T47D (cell line): ENCODE measurements at places on chromosomes 4 and X.

GRCh38 chrX:135425026-135425965, 3.6 kb downstream of the SMIM10L2A start:
- DNase-seq = no peak

GRCh38 chr4:66604192-66604591, 933.9 kb upstream of the EPHA5 start:
- no peak for DNase-seq

DNA sequence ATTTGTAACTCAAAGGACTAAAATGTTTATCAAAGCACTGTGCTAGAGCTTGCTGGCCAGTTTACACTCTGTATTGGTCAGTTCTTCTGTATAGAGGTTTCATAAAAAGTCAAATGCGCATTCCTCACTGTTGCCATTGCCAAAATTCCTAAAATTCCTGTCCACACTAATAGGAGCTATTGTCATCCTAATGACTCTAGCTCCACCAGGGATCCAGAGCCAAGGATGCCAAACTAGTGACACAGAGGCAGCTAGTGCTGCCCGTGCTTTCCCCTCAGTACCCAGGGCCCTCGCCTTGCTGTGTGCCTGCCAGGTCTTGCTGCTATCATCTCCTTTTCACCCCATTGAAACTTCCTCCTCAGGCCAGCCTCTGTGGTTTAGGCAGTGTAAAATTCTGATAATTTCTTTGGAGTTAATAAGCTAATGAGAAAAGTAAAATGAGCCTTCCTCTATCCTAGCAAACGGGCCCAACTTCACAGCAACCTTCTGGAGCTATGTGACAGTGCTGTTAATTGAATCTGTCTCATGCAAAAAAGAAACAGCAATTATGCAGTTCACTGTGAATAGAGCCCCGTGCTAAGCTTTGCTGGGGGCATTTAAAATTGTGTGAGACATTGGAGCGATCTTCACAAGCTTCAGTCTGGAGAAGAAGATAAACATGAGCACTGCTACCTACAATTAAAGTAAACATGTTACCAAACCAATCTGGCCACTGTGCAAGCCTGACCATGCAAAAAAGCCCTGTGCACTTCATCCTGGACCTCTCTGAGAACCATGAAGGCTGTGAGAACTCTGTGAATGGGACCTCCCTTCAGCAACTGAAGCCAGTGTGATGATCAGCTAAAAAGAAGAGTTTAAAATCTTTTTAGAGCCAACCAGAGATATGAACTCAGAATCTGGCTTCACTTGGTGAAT, 43.1 kb upstream of the FGF2 start:
- DNase-seq = peak; percentile 79

- no peak for DNase-seq
These were observed 28.2 kb upstream of the NEIL3 start for GRCh38 chr4:177281351-177281909.

DNA sequence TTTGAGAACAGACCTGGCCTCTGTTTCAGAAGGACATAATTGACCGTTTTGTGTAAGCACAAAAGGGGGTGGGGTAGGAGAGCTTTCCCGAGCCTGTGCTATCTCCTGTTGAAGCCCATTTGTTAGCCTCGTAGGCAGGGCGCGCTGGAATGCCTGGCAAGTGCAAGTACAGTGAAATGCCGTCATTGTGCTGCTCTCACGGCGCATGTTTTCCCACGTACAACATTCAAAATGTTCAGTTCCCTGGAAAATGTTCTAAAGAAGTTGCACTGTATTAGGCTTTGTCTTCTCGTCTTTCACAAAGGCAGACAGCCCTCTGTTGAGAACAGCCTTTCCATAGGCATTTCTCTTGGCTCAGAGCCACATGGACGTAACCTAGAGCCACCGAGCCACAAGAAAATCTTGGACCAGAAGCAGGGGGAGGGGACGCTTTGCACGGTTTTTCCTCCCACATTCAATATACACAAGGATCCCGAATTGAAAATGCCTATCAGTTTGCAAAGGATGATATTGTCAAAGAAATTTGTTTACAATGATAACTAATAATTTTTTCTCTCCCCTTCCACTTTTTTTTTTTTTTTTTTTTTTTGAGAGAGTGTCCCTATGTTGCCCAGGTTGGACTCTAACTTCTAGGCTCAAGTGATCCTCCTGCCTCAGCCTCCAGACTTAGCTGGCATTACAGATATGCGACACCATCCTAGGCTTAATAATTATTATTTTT, 54.6 kb upstream of the RAPGEF2 start:
- peak; percentile 9 for DNase-seq

GRCh38 chr4:113637363-113637762, 124.2 kb downstream of the CAMK2D start:
- DNase-seq = no peak

DNA sequence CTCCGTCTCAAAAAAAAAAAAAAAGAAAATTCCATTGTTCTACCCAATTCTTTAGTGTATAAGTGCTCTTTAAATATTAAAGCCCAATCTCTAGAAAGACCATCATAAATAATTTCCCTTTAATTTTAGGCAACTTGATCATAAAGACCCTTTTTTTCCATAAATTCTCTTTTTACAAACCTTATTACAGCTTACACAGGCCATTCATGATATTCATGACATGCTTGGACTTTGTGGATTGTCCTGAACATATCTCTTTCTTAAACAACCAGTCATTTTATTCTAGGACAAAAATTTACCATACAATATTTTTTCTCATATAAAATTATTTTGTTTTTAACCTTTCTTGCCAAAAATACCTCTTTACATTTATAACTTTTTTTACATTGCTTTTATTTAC, 30.5 kb downstream of the TLR8 start:
- no peak for DNase-seq

GRCh38 chrX:129695535-129695934, 40.8 kb upstream of the APLN start:
- no peak for DNase-seq

GRCh38 chrX:16718824-16719333, 533 bp upstream of the SYAP1 start:
- no peak for DNase-seq

GRCh38 chrX:22467571-22467970, 194.9 kb downstream of the CBLL2 start:
- DNase-seq = no peak

DNA sequence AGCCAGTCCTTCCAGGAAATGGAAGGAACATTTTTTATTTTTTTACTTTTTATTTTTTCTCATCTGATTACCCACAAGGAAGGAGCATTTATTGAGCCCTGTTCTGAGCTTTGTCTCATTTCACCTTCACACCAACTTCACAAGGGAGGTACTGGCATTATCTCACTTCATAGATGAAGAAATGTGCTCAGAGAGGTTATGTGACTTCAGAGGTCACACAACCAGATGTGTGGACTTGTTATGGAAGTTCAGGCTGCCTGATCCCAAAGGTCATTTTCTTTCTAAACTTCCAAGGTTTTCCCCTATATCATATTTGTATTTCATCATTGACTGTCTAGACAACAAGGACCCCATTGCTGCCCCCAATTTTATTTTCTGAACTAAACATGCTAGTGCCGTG, 160.3 kb downstream of the DCLK2 start:
- no peak for DNase-seq

GRCh38 chr4:10893395-10893794, 208.8 kb upstream of the CLNK start:
- DNase-seq = no peak

GRCh38 chr4:3366893-3367775, 74.3 kb downstream of the RGS12 start:
- no peak for DNase-seq

DNA sequence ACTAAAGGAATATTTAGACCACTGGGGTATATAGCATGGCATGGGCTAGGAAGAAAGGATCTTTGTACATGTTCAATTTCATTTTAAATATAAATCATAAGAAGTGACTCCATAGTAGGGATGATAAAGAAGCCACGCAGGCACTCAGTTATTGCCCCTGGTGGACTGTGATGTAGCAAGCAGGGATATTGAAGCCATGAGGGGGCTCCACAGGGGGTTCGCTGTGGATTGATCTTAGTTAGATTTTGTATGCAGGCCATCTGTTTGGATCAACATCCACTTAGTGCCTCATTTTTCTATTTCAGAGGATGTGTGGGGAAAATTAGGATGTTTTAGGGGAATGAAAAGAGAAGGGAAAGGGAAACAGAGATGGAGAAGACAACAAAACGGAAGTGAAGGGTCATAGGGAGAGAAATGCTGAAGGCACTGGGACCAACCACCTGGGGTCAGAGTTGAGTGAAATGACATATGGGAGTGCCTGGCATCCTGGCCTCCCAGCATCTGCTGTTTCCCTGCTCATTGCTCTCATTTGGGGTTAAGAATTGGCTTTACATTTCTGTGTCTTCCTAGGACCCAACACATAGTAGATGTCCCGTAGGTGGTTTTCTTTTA, 11.2 kb upstream of the FREM3 start:
- peak; percentile 13 for DNase-seq

- DNase-seq = no peak
These were observed 23.0 kb upstream of the UGT2B15 start for GRCh38 chr4:68693325-68694075.

DNA sequence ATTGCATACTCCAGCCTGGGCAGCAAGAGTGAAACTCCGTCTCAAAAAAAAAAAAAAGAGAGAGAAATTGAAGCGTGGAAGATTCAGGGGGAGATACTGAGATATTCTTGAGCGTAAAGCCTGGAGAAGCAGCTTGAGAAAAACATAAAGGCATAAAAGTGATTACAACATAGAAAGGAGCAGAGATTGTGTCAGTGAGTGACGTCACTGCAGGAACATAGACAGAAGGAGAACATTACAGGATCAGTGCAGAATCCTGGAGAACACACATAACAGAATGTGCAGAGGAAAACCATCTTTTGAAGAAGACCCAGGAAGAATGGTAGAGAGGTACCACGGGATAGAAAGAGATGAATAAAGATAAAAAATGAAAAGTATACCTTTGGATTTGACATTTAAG, 147.0 kb downstream of the APBB2 start:
- DNase-seq = no peak

- DNase-seq = no peak
These were observed 22.0 kb upstream of the RPA4 start for GRCh38 chrX:96861661-96862060.

DNA sequence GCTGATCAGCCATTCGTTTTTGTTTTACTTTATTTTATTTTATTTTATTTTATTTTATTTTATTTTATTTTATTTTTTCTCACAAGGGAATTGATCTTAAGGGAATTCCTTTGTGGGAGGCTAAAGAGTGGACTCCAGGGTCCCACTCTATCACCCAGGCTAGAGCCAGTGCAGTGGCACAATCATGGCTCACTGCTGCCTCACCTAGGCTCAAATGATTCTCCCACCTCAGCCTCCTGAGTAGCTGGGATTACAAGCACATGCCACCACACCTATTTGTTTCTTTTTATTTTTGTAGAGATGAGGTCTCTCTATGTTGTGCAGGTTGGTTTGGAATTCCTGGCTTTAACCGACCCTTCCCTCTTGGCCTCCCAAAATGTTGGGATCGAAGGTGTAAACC, 17.5 kb upstream of the PABPC4L start:
- DNase-seq = no peak

- no peak for DNase-seq
These were observed 279.9 kb upstream of the TET2 start for GRCh38 chr4:104866809-104867208.

DNA sequence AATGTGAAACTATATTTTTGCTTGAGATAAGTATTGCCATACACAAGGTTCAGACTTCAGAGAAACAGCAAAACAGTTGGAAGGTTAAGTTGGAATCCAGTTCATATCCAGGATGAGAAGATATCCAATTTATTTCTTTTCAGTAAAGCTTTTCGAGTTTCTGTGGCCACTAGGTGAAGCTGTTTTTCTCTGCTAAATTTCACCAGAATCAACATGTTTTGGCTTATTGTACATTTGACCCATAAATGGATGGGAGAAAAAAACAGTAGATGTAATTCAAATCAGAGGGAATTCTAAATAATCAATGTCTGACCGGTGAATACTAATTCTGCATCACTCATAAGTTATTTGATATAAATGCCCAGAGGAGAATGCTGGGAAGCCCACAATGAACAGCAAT, 9.1 kb upstream of the METTL14 start:
- no peak for DNase-seq

- DNase-seq = no peak
These were observed 158.6 kb downstream of the C4orf33 start for GRCh38 chr4:129254526-129254925.

GRCh38 chr4:120873554-120873953, 49.0 kb downstream of the PRDM5 start:
- DNase-seq = no peak

- DNase-seq = no peak
These were observed 157.6 kb downstream of the ARX start for GRCh38 chrX:24858004-24858746.

DNA sequence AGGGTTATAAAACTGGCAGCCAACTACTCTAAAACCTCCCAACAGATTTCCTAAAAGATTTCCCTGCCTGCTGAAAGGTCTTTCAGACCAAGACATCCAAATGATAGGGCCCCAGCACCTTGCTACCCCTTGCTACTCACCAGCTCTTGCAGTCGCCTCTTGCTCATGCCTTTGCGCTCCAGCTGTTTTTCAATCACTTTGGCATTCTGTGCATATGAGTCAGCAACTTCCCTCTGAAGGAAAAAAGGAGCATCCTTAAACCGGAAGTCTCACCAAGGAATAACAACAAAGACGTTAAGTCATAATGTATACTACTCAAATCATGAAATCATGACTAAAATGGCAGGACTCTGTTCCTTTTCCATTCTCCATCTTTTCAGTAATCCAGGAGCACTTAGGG, 24.0 kb downstream of the STEEP1 start:
- no peak for DNase-seq

GRCh38 chr4:1244081-1244977, 4.6 kb downstream of the CTBP1 start:
- no peak for DNase-seq

GRCh38 chr4:123833171-123833643, 436.6 kb downstream of the SPRY1 start:
- DNase-seq = no peak

GRCh38 chr4:168917138-168917779, 92.8 kb downstream of the CBR4 start:
- no peak for DNase-seq

GRCh38 chr4:15021946-15022345, 19.7 kb downstream of the CPEB2 start:
- DNase-seq = no peak

DNA sequence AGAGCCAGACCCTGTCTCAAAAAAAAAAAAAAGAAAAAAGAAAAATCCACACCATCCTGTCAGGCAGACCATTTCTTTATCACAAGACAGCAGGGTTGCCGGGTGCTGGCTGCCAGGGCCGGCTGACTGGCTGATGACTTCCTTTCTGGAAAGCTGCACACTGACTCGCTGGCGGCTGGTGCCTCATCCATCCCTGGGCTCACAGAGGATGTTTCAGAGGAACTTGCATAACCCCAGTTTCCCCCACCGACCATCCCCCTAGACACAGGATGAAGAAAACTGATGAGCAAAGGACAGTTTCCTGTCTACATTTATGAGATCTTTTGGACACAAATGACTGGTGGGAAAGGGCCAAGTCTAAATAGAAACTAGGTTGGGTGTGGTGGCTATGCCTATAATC, 14.1 kb downstream of the HPSE start:
- no peak for DNase-seq

GRCh38 chr4:98689507-98690174, 31.2 kb upstream of the TSPAN5 start:
- DNase-seq = no peak

GRCh38 chr4:73234712-73235111, 23.9 kb downstream of the ANKRD17 start:
- DNase-seq = no peak
